ENCODE measurements at places on chromosomes 16 and 17.
A peak's percentile ranks its signal among the peaks of the same experiment; 100 is the strongest.

- DNase-seq = peak; percentile 24
Observed at GRCh38 chr16:1258906-1259759, 3.3 kb downstream of the TPSD1 start.

GRCh38 chr17:6366221-6366666 lies 68.7 kb downstream of the AIPL1 start:
- DNase-seq = no peak

DNA sequence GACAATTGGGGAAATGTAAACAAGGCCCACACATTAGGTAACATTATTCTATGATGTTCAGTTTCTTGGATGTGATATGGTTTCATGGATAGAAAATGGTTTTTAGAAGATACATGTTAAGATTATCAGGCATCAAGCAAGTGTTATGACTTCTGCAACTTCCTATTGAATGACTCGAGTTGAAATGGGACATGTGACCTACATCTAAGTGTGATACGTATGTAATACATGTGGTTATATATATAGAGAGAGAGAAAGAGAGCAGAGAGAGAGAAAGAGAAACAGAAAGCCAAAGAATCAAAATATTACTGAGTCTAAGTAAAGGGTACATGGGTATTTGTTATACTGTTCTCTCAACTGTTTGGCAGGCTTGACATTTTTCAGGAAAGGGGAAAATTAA lies 1.7 kb downstream of the TMEM170A start:
- no peak for DNase-seq

DNA sequence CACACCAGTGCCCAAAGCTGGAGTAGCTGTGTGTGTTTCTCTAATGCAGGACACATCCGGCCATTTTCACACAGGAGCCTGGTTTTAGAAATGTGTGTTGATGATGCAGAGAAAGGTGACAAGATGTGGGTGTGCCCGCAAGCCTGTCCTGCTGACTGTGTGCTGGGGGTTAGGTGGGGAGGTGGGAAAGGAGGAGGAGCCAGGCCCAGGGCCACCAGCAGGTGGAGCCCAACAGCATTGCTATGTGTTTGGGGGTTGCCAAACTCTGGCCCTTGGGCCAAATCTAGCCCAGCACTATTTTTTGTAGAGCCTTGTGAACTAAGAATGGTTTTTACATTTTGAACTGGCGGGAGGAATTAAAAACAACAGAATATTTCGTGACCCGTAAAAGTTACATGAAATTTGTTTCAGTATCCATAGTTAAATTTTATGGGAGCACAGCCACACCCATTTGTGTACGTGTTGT lies 61.7 kb upstream of the LGALS9 start:
- no peak for DNase-seq

DNA sequence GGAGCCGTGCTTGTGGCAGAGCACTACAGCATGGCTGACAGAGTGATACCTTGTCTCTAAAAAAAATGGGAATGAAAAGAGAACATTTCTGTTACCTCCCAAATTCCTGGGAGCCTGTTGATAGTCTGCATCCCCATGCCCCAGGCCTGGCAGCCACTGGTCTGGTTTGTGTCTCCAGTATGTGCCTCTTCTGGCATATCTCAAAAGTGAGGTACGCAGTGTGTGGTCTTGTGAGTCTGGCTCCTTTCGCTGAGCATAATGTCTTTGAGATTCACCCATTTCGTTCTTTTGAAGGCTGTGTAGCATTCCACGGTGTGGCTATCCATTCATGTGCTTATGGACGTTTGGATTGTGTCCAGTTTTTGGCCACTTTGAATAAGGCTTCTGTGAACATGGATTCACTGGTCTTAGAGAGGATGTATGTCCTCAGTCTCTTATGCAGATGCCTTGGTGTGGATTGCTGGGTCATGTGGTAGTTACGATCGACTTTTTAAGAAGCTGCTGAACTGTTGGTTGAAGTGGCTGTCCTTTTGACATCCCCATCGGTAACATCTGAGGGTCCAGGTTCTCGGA lies 39.1 kb downstream of the PRMT7 start:
- DNase-seq = no peak

- no peak for DNase-seq
Observed at GRCh38 chr17:21025451-21025850, 17.4 kb downstream of the USP22 start.
